NCI-H187 treated with DMSO at 0.1 percent for 48 hours (cell line): ENCODE measurements at places on chromosomes 3 and 15.

DNA sequence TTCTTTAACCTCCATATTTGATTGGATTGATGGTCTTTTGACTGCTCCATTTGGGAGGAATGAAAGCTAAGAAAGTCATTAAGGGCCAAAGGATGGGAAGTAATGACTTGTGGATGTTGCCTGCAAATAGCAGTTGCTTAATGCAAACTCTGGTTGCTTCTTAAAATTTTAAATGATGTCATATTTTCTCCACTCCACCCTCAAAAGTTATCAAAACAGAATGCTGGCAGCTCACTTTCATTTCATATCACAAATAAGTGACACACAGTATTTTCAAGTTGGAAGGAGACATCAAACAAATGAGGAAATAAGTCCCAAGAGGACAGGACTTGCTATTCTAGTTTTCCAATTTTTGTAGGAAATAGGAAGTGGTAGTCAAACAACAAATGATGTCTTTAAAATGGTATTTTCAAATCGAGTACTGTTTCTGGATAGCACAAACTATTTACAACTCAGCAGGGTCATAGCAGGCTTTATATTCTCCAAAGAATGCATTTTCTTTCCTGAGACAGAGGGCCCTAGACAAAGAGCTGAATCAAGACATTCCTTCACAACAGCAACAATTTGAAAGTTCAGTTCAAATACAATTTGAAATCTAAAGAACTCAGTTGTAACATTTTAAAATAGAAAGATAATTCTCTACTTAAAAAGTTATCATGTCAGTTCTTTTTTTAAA, 165.1 kb upstream of the UBE2E1 start:
- DNase-seq, result no peak

- no peak for DNase-seq
Measured at GRCh38 chr15:45586601-45587094, 531 bp upstream of the BLOC1S6 start.

DNA sequence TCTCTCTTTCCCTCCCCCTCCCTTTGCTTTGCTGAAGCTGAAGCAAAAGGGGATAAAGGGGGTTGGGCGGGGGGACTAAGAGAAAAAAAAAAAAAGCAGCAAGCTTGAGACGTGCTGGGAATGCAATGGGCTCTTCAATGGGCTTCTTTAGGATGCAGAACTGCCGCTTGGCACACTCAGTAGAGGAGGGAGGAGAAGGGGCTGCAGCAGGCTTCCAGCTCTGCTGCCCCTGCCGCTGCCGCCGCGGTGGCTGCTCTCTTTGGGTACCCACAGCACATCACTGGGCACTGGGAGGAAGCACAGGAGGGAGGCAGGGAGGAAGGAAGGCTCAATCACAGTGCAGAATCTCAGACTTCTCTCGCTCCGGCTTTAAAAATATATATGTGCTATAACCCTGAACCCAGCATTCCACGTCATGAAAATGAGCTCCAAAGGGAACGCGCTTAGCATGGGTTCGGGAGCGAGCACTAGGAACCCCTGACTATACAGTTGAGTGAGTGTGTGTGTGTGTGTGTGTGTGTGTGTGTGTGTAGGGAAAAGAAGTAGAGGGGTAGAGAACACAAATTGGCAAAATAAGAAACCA, 3.5 kb downstream of the SLITRK3 start:
- no peak for DNase-seq

GRCh38 chr3:156762631-156763185, 63.4 kb upstream of the LEKR1 start:
- DNase-seq, result no peak

DNA sequence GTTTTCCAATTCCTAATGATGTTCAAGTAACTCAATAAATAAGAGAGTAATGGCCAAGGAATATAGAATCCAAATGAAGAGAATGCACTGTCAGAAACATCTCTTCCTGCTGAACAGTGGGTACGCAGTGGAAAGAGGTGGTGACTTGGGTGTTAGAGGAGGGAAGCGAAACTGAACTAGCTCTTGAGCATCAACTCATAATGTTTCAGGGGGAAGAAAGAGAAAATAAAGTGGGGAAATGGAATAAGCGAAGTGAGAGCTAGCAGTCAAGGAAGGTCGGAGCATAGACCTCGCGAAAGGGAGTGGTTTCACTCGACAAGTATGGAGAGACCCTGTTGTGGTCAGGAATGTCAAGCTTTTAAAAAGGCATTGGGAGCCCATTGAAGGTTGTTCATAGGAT, 309.5 kb downstream of the GAP43 start:
- no peak for DNase-seq

GRCh38 chr3:12553921-12554391, 2.9 kb upstream of the MKRN2 start:
- no peak for DNase-seq

- peak; percentile 24 for DNase-seq
Measured at GRCh38 chr3:98817547-98818041, 54.5 kb downstream of the ST3GAL6 start.

DNA sequence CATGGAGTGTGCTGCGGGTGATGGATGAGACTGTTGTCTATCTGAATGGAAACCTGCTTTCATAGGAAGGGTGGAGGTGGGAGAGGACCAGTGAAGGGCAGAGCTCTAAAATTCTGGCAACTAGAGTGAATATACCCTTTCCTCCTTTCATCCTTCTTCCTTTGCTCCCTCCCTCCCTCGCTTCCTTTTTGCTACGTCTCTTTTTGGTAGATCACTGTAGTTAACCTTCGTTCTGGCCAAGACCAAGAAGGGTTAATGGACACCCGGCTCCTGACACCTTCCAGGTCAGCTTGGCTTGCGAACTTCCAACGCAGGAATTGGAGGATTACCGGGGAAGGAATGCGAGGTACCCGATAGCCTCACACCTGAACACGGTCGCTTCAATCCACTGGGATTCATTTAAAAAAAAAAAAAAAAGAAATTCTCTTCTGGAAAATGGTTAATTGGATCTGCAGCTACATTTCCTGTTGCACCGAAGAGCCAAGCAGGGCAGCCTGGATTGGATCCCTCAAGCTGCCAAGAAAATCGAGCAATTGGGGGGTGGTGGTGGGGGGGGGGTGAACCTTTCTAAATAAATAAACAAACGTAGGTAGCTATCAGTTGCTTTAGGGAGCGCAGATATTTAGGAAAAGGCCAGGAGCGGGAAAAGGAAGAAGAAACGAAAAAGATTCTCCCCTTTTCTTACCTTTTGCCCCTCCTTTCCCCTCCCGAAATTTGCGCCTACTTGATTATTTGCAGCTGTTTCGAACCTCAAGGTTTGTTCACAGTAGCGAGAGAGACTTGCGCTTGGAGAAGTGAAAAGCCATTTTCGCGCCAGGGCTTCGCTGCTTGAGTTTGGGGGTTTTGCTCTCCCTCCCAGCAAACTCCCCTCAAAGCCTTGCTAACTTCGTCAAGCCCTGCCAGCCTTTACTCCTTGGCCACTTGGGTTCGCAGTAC, 9.5 kb upstream of the NR2F2 start:
- no peak for DNase-seq

DNA sequence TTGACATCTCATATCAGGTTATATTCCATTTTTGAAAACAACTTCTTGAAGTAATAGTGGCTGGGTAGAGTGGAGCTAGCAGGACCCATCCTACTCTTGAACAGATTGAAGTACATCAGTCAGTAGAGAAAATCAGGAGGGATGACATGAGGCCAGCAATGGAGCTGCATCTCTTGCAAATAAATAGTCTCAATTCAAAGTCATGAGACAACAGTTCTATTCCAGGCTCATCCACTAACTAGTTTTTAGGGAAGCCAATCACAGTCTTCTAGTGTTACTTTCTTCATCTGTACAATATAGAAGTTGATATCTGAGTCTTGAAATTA, 477.2 kb downstream of the RBMS3 start:
- no peak for DNase-seq

GRCh38 chr3:184637705-184638104, 74.2 kb downstream of the MAGEF1 start:
- no peak for DNase-seq

GRCh38 chr15:79990997-79991334, 20.0 kb upstream of the BCL2A1 start:
- DNase-seq, result no peak

GRCh38 chr3:21292971-21293370, 458.0 kb downstream of the ZNF385D start:
- no peak for DNase-seq

DNA sequence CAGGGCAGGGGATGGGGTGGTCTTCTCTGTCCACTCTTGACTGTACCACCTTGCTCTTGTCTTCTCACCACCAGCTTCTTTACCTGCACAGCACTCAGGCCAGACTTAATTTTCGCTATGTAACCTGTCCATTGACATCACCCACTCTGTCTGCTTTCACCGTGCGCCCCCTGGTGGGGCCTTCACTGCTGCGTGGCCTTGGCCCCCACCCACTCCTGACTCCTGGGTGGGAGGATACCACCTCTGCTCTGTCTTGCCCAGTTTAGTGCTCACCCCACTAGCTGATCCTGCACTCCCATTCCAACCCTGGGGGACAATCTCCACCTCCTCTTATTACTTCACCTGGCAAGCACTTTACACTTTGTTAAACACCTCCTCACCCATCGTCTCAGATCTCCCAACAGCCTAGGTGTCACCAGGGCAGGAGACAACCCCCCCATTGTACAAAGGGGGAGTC, 17.7 kb downstream of the PTH1R start:
- no peak for DNase-seq

- no peak for DNase-seq
Measured at GRCh38 chr15:88612186-88612796, 8.8 kb upstream of the AEN start.
